Ecto neural progenitor cell (in vitro differentiated cells): ENCODE measurements at places on chromosomes 5 and 9.

- DNase-seq, result no peak
Observed at GRCh38 chr5:72126796-72127195, 19.5 kb downstream of the MAP1B start.

DNA sequence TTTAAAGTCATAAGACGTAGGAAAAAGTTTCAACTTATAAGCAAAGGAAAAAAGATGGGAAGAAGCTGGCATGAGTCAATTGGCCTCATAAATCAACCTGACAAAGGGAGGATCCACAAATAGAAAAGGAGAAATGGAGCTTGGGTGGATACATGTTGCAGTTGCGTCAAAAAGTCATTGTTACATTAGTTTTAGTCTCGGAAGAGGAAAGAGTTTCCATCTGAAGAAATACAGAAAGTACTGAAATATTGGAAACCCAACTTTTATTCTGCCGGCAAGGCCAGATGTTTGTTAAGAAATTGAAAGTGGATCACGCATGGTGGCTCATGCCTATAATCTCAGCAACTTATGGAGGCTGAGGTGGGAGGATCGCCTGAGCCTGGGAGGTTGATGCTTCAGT lies 11.3 kb upstream of the TIMD4 start:
- no peak for DNase-seq

- DNase-seq, result no peak
Observed at GRCh38 chr9:92714787-92715487, 45.0 kb upstream of the IPPK start.

GRCh38 chr5:150163547-150164059 lies 3.0 kb upstream of the CDX1 start:
- DNase-seq, result peak; percentile 73

GRCh38 chr9:98104445-98104881 lies 14.6 kb downstream of the TRIM14 start:
- DNase-seq, result no peak

GRCh38 chr5:180166176-180166575 lies 42.8 kb downstream of the RASGEF1C start:
- DNase-seq, result no peak

GRCh38 chr5:54889826-54890225 lies 95.6 kb downstream of the ESM1 start:
- no peak for DNase-seq

DNA sequence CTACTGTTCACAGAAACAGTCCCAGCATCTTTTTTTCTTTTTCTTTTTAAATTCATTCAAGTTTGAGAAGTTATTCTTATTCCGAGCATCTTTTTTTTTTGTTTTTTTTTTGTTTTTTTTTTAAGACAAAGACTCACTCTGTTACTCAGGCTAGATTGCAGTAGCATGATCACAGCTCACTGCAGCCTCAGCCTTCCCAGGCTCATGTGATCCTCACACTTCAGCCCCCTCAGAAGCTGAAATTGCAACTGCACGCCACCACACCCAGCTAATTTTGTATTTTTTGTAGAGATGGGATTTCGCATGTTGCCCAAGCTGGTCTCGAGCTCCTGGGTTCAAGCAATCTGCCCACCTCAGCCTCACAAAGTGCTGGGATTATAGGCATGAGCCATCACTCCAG lies 36.4 kb upstream of the CHD1 start:
- DNase-seq, result no peak

GRCh38 chr5:147187099-147187540 lies 47.7 kb upstream of the STK32A start:
- DNase-seq, result no peak

DNA sequence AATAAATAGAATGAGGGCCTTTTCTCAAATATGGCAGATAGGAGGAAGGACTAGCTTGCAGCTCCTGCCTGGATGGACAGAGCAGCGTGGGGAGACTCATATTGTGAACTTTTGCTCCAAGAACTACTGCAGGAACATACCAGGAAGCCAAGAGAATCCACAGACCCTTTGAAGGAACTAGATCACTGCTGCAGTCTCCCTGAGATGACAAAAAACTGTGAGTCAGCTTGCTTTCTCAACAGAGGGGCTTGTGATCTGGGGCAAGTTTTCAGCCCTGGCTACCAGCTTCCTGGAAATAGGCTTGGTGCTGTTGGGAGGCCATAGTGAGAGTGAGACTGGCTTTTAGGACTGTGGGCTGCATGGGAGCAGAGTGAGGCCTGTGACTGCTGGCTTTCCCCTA lies 170.6 kb upstream of the TRIM32 start:
- no peak for DNase-seq

DNA sequence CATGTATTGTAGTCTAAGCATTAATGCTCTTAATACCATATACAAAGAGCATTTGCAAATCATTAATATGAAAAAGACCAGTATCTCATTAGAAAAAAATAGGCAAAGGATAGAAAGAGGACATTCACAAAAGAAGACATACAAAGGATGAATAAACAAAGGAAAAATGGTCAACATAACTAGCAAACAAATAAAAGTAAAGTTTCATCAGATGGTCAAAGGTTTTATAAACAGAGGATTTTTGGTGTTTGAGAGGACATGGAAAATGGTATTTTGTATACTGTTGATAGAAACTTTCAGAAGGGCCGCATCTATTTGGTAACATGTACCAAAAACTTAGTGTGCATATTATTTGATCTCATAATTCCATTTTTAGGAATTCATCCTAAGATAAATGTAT lies 414.8 kb downstream of the PIK3R1 start:
- no peak for DNase-seq

DNA sequence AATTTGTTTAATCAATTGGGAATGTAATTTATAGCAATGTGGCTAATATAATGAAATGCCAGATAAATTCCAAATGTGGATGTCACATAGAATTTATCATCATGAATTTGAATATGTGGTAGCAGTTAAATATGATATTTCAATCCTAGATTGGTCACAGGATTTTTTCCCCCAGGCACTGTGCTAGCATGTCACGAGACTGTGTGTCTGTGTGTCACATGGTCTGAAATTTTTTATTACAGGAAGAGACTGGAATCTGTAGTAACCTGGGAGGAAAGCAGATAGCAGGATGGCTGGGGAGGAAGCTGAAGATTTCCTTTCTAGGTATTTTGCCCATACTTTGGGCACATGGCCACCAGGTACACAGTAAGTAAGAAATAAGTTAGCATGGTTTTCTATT lies 35.4 kb upstream of the MSH3 start:
- no peak for DNase-seq

DNA sequence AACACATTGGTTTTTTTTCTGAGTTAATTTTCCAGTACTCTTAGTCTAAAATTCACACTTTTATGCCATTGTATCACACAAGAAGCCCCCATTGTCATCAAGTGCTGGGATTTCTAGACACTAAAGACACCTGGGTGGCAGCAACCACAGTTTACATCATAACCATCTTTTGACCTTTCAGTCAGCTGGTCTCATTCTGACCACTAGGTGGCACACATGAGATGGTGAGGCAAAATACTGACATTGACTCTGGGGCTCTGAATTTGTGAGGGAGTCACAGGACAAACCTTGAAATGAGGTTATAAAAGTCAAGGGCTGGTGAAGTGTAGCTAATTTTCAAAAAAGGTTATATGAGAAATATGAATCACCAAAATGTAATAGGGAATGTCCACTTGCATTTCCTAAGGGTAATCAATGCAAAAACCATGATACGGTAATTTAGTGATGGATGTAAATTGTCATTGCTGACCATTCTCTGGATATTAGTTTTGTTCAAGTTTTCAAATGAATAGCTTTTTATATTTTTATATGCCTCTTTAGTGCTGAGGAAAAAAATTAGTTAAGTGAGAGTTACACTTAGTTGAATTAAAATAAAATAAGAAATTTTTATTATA lies 229.4 kb downstream of the DMAC1 start:
- DNase-seq, result peak; percentile 62

GRCh38 chr5:142587354-142587965 lies 98.4 kb downstream of the FGF1 start:
- no peak for DNase-seq

- no peak for DNase-seq
Observed at GRCh38 chr9:96603305-96604003, 16.2 kb downstream of the CDC14B start.

GRCh38 chr9:2955575-2955974 lies 111.7 kb upstream of the PUM3 start:
- no peak for DNase-seq

- DNase-seq, result no peak
Observed at GRCh38 chr5:32541241-32541640, 44.1 kb upstream of the SUB1 start.

GRCh38 chr5:143433670-143434069 lies 30.2 kb upstream of the NR3C1 start:
- no peak for DNase-seq

DNA sequence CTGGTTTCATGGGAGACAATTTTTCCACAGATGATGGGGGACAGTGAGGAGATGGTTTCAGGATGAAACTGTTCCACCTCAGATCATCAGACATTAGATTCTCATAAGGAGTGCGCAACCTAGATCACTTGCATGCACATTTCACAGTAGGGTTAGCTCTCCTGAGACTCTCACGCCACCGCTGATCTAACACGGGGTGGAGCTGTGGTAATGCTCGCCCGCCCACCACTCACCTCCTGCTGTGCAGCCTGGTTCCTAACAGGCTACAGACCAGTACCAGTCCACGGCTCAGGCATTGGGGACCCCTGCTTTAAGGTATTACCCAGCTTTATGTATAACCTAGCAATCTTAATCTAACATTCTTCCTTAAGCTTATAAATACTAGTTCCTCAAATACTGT lies 35.6 kb downstream of the TTC39B start:
- no peak for DNase-seq

DNA sequence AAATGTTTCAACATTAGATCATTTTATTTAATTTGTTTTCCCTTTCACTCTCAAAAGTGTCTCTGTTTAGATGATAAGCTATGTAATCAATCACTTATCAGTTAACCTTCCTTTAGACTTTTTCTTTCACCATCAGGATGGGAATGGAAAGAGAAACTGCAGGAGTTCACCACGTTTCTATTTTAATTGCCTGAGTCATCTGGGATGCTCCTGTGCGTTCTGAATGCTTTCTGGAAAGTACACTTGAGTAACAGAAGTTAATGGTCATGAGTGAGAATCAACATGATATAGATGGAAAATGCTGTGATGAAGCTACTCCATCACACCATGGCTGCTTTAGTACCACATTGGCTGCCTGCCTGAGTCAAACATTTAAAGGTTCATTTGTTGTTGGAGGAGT lies 783.3 kb upstream of the CDH9 start:
- DNase-seq, result no peak

- no peak for DNase-seq
Observed at GRCh38 chr9:84667571-84668195, 1.8 kb upstream of the NTRK2 start.

DNA sequence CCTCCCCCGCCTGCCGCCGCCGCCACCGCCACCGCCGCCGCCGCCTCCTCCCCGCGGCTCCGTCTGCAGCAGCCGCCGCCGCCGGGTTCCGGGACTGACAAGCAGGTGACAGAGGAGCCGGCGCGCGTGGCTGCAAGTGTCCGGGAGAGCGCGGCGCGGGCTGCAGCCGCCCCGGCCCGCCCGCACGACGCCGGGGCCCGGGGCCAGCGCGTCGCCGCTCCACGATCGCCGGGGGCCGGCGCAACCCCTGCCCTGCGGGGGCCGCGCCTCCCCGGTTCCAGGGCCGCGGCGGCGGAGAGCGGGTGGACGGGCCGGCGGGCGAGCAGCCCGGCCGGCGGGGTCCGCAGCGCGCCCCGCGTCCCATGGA lies 343 bp downstream of the LMX1B start:
- DNase-seq, result no peak

DNA sequence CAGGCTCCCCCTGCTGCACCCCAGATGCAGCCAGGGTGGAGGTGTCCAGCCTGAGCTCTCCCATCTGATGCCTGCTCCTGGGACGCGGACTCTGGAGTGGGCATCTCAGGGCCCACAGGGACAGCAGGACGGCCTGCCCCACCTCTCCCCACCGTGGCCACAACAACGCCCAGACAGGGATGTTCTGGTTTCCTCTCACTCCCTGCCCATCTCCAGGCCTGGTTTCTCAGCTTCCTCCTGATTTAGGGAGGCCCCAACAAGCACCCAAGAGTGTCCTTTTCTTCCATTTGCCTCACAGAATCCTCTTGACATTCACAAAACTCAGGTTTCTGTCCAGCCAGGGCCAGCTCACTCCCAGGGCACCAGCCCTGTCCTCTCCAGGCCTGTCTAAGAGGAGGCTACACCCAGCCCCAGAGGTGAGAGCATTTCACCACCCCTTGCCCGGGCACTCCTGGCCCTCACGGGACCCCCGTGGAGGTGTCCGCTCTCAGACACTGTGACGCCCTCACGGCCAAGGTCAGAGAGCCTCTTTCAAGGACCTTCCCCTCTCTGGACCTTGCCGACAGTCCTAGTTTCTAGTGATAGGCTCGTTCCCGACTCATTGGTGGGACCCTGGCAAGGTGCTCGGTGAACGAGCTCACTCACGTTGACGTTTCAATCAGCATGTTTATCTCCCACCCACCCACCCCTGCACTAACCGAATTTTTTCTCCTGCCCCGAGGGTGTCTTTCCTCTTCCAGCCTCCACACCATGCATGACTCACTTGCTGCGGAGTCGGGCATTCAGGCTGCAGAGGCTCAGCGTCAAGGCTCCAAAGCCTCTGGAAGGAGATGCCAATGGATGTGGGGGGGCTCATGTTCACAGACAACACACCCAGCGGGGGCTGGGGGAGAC lies 62.0 kb upstream of the UNC5A start:
- DNase-seq, result peak; percentile 44

- peak; percentile 50 for DNase-seq
Observed at GRCh38 chr5:11905206-11905605, 960 bp upstream of the CTNND2 start.

DNA sequence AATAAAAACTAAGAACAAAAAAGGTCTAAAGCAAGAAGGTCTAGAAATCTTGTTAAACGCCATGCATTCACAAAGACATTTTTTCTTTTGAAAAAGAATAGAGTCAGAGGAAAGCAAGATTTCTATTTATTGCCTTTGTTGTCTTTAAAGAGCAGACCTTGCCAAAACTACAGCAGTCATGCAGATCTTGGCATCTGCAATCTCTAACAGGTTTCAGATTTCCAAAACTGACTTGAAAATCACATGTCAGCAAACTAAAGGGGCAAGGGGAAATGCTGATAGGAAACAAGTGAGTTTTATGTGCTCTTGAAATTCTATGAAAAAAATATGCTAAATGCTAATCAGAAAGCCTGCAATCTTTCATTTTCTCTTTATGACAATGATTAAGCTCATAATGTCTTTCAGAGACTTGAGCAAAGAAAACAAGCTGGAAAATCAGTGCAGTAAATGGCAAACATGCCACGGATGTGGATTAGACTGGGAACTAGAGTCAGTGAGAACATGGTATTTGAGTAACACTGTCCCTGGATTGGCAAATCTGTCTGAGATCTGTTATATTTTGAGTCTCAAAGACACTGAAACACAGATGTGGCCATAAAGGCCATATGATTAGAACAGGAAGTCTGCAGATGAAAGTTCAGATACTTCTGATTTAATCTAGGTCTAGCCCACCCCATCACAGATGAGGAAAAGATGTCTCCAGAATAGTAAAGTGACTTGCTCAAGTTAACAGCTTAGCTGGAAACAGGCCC lies 361.4 kb upstream of the RPS23 start:
- DNase-seq, result no peak

- no peak for DNase-seq
Observed at GRCh38 chr9:91162784-91163443, 198.8 kb downstream of the AUH start.

GRCh38 chr5:178083922-178084321 lies 29.4 kb upstream of the N4BP3 start:
- DNase-seq, result no peak

- DNase-seq, result no peak
Observed at GRCh38 chr9:112184946-112185345, 9.8 kb upstream of the SUSD1 start.
